ENCODE measurements at places on chromosomes 11 and 22. TPM values are rescaled to one million over a fixed set of nuclear protein-coding genes. Genes with fewer than 3 reads are reported as not detected.

GRCh38 chr11:8366316-8366715 is 102.6 kb upstream of the LMO1 start:
- no peaks in the 10 kb centered on the region for H3K4me1 ChIP-seq
- peaks cover 2% of the 10 kb centered on the region for H3K27me3 ChIP-seq
- DNase-seq, result no peak
- H3K36me3 ChIP-seq, result no peaks in the 10 kb centered on the region
- no peak overlapping the region for H3K4me3 ChIP-seq

GRCh38 chr22:49826603-49827270 is 936 bp downstream of the BRD1 start:
- no peaks in the 10 kb centered on the region for H3K27me3 ChIP-seq
- peaks cover 28% of the 10 kb centered on the region for H3K36me3 ChIP-seq
- H3K4me3 ChIP-seq, result peak overlapping the region; percentile 87
- peak; percentile 71 for DNase-seq
- peaks cover 26% of the 10 kb centered on the region for H3K4me1 ChIP-seq

GRCh38 chr11:79025097-79025496 is 415.7 kb downstream of the TENM4 start:
- H3K4me1 ChIP-seq, result peaks cover 3% of the 10 kb centered on the region
- H3K36me3 ChIP-seq, result no peaks in the 10 kb centered on the region
- no peak overlapping the region for H3K27ac ChIP-seq
- H3K27me3 ChIP-seq, result peaks cover 50% of the 10 kb centered on the region
- no peak overlapping the region for H3K4me3 ChIP-seq
- DNase-seq, result no peak

- H3K27me3 ChIP-seq, result no peaks in the 10 kb centered on the region
- peaks cover 72% of the 10 kb centered on the region for H3K36me3 ChIP-seq
- peak overlapping the region; percentile 80 for H3K4me3 ChIP-seq
- H3K4me1 ChIP-seq, result peaks cover 93% of the 10 kb centered on the region
- DNase-seq, result no peak
Measured at GRCh38 chr11:128492903-128493569, 94.3 kb downstream of the ETS1 start.

DNA sequence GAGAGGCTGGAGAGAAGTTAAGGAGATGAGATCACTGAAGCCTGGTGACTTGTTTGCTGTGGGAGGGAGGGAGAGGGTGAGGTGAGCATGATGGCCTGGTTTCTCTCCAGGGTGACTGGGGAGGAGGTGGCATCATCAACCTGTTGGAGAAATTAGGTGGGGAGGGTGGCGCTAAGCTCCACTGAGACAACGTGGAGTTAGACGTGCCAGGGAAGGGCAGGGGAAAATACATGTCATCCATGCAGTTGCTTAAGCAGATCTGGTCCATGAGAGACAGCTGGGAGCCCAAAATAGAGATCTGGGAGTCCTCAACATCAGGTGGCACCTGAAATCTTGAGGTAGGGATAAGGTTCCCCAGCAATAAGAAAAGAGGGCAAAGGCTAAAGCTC is 9.3 kb upstream of the MAFF start:
- no peaks in the 10 kb centered on the region for H3K36me3 ChIP-seq
- peaks cover 3% of the 10 kb centered on the region for H3K27me3 ChIP-seq
- no peak overlapping the region for H3K4me3 ChIP-seq
- H3K27ac ChIP-seq, result no peak overlapping the region

DNA sequence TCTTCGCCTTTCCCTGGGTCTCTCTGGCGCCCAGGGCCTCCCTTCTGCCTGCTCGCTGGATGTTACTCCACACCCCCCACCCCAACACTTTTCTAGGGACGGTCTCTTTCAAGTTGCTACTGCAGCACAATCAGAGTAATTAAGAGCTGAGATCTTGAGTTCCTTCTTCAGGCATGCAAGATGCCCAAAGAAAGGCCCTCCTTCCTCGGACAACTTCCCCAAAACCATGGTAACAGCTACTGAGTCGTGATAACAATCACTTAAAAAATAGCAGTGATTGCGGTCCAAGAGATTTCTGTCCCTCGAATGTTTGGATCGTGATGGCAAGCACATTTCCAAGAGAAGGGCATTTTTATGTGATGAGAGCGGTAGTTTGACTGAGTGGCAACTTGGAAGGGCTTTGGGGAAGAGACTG is 638 bp upstream of the TENM4 start:
- peaks cover 60% of the 10 kb centered on the region for H3K27me3 ChIP-seq
- DNase-seq, result no peak
- H3K4me3 ChIP-seq, result no peak overlapping the region
- H3K4me1 ChIP-seq, result peaks cover 11% of the 10 kb centered on the region

GRCh38 chr11:66158156-66158555 is 88.1 kb downstream of the PACS1 start:
- no peaks in the 10 kb centered on the region for H3K27me3 ChIP-seq
- H3K4me1 ChIP-seq, result peaks cover 17% of the 10 kb centered on the region
- H3K27ac ChIP-seq, result no peak overlapping the region

DNA sequence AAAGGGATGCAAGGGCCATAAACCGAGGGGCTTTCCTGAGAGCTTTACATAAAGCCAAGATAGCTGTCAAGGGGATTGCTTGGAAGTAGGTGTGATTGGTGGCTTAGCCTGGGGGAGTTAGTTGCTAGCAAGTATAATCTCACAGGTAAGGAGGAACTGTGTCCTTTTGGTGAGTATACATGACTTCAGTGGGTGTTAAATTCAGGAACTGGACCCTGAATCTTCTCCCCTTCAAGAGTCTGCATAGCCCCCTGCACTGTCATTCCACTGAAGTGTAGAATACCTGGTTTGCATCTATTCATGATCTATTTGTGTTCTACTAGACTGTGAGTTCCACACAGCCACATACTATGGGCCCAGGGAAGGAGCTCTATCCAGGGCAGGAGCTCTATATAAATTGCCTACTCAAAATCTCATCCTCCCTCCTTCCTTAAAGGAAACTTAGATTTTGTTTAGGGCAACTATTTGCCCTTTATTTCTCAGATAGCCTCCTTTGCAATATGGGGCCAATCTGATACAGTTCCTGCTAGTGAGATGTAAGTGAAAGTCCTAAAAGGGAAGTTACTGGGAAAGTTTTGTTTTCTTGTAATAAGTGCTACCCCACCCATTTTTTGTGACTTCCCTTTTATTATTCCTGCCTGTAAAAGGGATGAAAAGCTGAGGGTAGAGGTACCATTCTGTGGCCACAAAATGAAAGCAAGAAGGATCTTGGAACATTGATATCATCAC is 120.5 kb downstream of the PGR start:
- DNase-seq, result no peak
- no peak overlapping the region for H3K4me3 ChIP-seq
- H3K36me3 ChIP-seq, result no peaks in the 10 kb centered on the region

GRCh38 chr11:15027011-15027410 is 46.4 kb upstream of the CALCB start:
- no peak for DNase-seq
- H3K4me3 ChIP-seq, result no peak overlapping the region

DNA sequence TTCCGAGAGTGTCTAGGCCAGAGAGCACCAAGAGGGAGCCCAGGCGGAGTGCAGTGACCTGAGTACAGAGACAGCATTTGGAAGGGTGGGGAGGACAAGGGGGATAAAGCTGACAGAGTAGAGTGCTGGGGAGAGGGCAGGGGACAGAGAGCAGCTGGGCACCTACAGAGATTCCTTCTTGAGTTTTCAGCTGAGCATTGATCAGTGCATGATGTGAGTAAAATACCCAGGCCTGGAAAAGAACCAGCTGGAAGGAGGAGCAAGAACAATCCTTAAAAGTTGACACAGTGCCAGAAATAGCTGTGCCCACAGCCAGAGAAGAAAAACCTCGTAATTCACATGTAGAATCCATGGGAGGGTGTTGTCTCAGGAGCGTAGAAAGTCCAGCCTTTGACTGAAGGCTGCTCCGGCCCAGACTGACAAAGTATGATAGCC is 33.9 kb upstream of the PANX2 start:
- no peaks in the 10 kb centered on the region for H3K4me1 ChIP-seq
- peaks cover 31% of the 10 kb centered on the region for H3K27me3 ChIP-seq
- no peak overlapping the region for H3K4me3 ChIP-seq

- H3K4me1 ChIP-seq, result no peaks in the 10 kb centered on the region
- no peaks in the 10 kb centered on the region for H3K36me3 ChIP-seq
- H3K4me3 ChIP-seq, result no peak overlapping the region
- H3K27me3 ChIP-seq, result no peaks in the 10 kb centered on the region
- no peak overlapping the region for H3K27ac ChIP-seq
Measured at GRCh38 chr11:106724293-106724892, 293.9 kb downstream of the GUCY1A2 start.

GRCh38 chr22:37792494-37792893 is 15.2 kb upstream of the GCAT start:
- H3K27me3 ChIP-seq, result peaks cover 2% of the 10 kb centered on the region
- DNase-seq, result no peak
- H3K4me1 ChIP-seq, result no peaks in the 10 kb centered on the region
- no peak overlapping the region for H3K4me3 ChIP-seq
- H3K36me3 ChIP-seq, result no peaks in the 10 kb centered on the region

DNA sequence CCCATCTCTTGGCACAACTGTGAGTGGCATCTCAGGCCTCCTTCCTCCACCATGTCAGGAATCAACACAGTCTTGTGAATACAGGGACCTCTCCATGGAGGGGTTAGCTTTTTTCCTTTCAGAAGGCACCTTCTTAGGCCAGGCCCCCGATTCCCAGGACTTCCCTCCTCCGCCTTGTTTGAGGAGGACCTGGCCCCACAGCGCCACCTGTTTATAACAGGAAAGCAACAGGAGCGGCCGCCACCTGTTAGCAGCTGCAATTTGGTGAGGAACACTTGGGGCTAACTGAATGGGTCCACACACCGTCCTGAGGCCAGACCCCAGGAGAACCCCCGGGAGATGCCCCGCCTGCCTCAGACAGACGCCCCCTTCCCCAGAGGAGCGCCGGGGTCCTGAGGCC is 3.8 kb upstream of the PKP3 start:
- H3K27ac ChIP-seq, result no peak overlapping the region
- no peak for DNase-seq
- H3K27me3 ChIP-seq, result peaks cover 3% of the 10 kb centered on the region
- peaks cover 3% of the 10 kb centered on the region for H3K36me3 ChIP-seq
- H3K4me3 ChIP-seq, result no peak overlapping the region

GRCh38 chr11:9943386-9944110 is 279.7 kb downstream of the SWAP70 start:
- H3K4me1 ChIP-seq, result no peaks in the 10 kb centered on the region
- DNase-seq, result no peak
- no peak overlapping the region for H3K4me3 ChIP-seq
- peaks cover 13% of the 10 kb centered on the region for H3K36me3 ChIP-seq
- no peaks in the 10 kb centered on the region for H3K27me3 ChIP-seq
- H3K27ac ChIP-seq, result no peak overlapping the region

DNA sequence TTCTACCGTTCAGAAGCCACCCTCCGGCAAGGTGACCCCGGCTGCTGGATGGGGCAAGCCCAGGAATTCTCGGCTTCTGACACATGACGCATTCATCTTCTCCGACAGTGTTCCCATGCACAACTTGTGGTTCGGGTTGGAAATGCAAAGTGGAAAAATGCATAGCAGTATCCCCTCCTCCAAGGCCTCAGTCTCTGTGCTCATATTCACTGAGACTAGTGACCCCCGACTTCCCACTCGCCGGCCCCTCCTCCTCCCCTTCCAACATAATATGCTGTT is 70.0 kb upstream of the NTM start:
- H3K4me3 ChIP-seq, result no peak overlapping the region
- DNase-seq, result no peak
- no peak overlapping the region for H3K27ac ChIP-seq
- no peaks in the 10 kb centered on the region for H3K27me3 ChIP-seq

- H3K4me1 ChIP-seq, result no peaks in the 10 kb centered on the region
- DNase-seq, result no peak
- no peak overlapping the region for H3K27ac ChIP-seq
- H3K27me3 ChIP-seq, result peaks cover 9% of the 10 kb centered on the region
- no peaks in the 10 kb centered on the region for H3K36me3 ChIP-seq
Measured at GRCh38 chr11:36195496-36196354, 93.5 kb downstream of the COMMD9 start.

Gene KCNQ1OT1
- 0.28 TPM for total RNA-seq

Gene HMOX1
- 5.2 TPM for total RNA-seq

Gene USH1C
- not detected for total RNA-seq

Gene PARVG
- total RNA-seq, result 238 TPM

Gene PES1
- total RNA-seq, result 51.2 TPM

Gene MMP8
- total RNA-seq, result not detected

Gene SEPTIN5
- not detected for total RNA-seq

Gene CCDC89
- 0.22 TPM for total RNA-seq
